ENCODE measurements at places on chromosomes 13 and 19.

- no peak for DNase-seq
Measured at GRCh38 chr13:20351281-20352022, 119.3 kb upstream of the GJB6 start.

- no peak for DNase-seq
Measured at GRCh38 chr13:72132075-72132474, 265.1 kb upstream of the DACH1 start.

GRCh38 chr13:112060282-112060830, 6.6 kb upstream of the SOX1 start:
- DNase-seq = no peak

GRCh38 chr19:28555317-28555716, 657.6 kb downstream of the UQCRFS1 start:
- no peak for DNase-seq

DNA sequence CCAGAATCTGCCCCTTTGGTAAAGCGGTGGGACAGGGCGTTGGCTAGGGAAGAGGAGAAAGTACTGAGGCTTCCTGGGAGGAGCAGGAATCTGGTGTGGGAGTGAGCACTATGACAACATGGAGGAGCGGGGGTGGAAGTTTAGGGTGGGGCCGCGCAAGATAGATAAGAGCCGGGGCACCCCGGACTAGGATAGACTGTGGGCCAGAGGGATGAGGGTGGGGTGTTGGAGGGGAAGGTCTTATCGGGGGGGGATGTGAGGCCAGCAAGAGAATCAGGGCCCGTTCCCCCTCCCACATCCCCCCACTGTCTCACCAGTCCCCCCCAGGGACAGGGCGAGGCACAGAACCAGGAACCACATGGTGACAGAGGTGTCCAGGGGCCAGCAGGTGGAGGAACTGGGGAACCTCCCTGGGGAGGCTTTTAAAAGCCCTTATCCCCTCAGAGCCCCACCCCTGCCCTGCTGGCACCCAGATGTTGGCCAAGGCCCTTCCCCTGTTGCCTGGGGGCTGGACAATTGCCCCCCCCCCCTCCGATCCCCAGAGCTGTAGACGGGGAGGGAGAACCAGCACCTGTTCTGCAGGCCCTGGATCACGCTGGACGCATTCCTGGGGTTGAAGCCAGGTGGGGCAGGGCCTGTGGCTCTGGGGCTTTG, at the start of gene KLK1:
TSS of gene KLK1 (minus strand) at position 399 of the 654 bp plus-strand sequence. CDS start at position 360, 39 bp downstream.
- DNase-seq = no peak

DNA sequence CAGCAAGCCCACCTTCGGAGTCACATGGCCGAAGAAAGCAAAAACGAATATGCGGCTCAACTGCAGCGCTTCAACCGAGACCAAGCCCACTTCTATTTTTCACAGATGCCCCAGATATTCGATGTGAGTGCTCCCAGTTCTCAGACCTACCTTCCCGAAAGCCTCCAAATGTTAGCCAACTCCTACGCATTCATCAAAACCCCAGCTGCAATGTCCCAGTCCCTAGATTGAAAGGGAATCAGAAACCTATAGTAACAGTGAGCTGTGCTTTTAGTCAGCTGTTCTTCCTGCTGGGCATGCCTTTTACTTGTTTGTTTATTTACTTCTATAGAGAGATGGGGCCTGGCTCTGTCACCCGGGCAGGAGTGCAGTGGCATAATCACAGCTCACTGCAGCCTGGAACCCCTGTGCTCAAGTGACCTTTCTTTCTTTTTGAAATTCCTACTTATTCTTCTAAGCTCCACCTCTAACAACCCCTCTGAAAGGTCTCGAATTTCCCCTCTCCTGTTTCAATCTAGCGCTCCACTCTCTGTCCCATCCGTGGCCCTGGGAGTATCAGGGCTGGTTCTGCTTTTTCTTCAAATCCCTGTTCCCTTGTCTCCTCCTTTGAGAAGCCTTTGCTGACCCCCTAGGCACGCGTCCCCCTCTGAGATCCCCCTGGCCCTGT, 4.4 kb downstream of the TRIP10 start:
- no peak for DNase-seq

- DNase-seq = no peak
Measured at GRCh38 chr13:51977625-51978024, 33.6 kb downstream of the ATP7B start.

- no peak for DNase-seq
Measured at GRCh38 chr13:110126391-110126961, 180.5 kb downstream of the COL4A1 start.
